Activated CD8-positive, alpha-beta memory T cell treated with anti-CD3 and anti-CD28 coated beads, Interleukin-2, amount 10 ng/mL, durations not matched to agents 7 days and 5 days (primary cell): ENCODE measurements at places on chromosomes 6 and 20. TPM values are rescaled to one million over a fixed set of nuclear protein-coding genes. Genes with fewer than 3 reads are reported as not detected.
A peak's percentile ranks its signal among the peaks of the same experiment; 100 is the strongest.

DNA sequence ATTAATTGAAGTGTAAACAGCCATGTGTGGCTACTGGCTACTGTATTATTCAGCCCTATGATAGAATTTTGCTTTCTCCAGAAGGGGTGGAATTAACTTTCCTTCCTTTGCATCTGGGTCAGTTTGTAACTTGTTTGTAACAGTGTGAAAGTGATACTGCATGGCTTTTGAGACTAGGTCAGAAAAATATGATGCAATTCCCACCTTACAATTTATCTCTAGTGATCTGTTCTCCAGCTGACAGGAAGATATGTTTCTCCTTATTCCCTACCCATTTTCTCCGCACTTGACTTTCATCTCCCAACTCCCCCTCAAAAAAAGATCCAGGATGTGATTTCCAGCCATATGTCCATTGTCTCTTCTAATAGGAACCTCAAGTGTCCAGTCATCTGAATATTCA is 2.6 kb upstream of the MOCS1 start:
- DNase-seq = no peak

DNA sequence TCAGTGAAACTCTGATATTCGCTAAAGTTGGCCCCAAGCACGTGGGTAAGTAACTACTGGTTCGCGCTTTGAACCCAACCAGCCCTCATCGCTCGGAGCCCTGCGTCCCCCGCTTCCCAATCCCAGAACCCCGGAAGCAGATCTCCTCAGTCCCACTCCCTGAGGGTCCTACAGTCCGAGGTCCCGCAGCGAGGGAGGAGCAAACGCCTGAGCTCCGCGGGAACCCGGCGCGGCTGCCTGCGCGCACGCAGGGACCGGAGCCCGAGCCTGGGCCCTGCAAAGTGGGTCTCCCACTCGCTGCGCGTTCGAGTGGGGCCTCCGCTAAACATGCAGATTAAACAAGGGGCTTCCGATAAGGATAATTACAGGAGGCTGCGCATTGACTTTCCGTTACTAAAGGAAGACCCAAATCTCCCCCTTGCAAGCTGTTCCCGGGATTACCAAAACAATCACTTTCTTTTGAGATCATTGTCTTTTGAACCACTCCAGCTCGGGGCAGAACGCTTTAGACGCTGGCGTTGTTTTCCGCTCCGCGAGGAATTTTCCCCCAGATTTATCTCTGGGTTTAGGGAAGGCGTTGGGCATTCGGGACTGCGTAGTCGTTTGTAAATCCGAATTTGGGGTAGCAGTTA is 1.3 kb upstream of the VSX1 start:
- no peak for DNase-seq

DNA sequence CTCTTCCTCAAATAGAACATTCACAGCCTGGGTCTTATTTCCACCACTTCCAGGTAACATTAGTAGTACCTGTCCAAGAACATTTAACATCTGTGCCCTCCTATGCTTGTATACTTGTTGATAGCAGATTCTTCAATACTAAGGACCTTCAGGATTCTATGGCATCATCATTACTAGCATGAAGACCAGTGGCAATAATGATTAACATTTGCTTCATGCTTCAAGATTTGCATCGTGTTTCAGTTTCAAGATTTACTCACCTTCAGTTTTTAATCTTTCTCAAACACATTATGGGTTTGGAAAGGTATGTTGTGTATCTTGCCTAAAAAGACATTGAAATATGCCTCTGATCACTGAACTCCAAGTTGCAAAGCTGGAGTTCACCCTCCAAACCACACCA is 412.8 kb upstream of the NRSN1 start:
- no peak for DNase-seq

DNA sequence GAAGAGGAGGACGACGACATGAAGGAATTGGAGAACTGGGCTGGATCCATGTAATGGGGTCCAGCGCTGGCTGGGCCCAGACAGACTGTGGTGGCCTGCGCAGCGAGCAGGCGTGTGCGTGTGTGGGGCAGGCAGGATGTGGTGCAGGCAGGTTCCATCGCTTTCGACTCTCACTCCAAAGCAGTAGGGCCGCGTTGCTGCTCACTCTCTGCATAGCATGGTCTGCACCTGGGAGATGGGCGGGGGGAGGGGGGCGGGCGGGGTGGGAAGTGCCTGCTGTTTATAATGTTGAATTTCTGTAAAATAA is 42.3 kb downstream of the CHMP4B start:
- DNase-seq = peak; percentile 77

- DNase-seq = no peak
Observed at GRCh38 chr6:116217069-116217468, 36.8 kb downstream of the TSPYL4 start.

GRCh38 chr6:149474108-149474935 is 10.5 kb downstream of the ZC3H12D start:
- DNase-seq = no peak

SLC26A8 gene
- total RNA-seq = not detected

MOXD1 gene
- not detected for total RNA-seq
